SHP77 treated with DMSO at 0.1 percent for 48 hours (cell line): ENCODE measurements at places on chromosomes 1 and 21.

GRCh38 chr1:28359592-28360239, 9.8 kb upstream of the PHACTR4 start:
- peak; percentile 41 for DNase-seq

- no peak for DNase-seq
These were observed 114.3 kb upstream of the GRIK3 start for GRCh38 chr1:37148663-37149062.

DNA sequence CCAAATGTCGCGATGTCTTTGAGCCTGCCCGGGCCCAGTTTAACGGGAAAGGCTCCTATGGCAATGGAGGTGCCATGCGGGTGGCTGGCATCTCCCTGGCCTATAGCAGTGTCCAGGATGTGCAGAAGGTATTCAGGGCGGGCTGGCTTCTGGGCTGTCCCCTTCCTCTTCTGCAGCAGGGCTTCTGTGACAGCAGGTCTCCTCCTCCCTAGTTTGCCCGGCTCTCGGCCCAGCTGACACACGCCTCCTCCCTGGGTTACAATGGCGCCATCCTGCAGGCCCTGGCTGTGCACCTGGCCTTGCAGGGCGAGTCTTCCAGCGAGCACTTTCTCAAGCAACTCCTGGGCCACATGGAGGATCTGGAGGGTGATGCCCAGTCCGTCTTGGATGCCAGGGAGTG, 3.0 kb downstream of the ADPRS start:
- DNase-seq: no peak

DNA sequence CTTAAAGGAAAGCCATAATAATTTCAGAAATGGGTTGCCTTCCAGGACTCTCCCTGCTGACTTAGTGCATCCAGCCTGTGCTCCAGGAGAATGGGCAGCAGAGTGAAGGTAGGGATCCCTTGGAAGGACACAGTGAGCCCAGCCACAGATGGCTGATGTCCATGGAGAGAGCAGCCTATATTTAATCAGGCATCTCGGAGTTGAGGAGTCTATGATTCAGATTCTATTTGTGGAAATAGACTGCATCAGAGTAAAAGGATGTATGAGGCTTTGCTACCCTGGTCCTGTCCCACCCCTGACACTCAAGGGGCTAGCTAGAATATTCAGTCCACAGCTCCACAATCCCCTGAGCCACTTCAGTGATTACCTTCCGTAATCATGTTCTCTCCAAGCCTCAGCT, 43.8 kb upstream of the PBX1 start:
- DNase-seq: no peak

DNA sequence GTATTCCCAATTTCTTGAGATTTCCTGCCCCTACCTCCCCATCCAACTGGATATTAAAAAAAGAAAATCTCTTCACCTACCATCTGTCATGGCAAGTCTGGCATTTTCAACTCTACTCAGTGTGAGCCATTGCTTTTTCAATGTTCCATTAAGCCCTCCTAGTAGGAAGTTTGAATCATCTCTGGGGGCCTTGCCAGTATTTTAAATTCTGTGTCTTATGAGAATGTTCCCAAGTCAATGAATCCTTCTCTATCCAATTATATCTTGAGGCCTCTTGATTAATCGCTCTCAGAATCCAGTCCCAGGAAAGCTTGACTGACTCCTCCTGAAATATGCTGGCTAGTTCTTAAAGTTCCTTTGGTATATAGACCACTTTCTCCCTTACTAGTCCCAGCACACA, 91.5 kb downstream of the NGF start:
- no peak for DNase-seq

- DNase-seq: no peak
These were observed 38.7 kb upstream of the BECN2 start for GRCh38 chr1:241918879-241919278.

DNA sequence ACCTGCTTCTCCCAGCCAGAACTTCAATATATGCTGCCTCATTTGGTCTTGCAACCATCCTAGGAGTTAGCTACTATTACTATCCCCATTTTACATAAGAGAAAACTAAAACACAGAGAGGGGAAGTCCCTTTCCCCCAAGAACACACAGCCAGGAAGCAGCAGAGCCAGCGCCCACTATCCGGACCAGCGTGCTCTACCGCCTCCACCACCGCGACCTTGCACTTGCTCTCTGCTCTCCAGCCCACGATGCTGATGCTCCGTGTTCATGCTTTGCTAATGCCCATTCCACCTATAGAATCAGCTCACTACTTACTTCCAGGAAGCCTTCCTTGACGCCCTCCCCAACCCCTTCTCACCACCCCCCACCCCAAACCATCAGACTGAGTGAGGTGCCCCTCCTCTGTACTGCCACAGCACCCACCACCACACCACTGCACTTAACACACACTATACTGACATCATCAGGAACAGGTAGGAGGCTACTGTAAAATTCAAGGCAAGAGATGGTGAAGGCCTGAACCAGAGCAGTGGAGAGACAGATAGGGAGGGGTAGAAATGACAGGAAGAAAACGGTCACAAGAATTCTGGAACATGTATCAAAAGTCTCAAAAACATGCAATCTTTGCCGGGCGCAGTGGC, 9.4 kb downstream of the TMEM53 start:
- DNase-seq: no peak

DNA sequence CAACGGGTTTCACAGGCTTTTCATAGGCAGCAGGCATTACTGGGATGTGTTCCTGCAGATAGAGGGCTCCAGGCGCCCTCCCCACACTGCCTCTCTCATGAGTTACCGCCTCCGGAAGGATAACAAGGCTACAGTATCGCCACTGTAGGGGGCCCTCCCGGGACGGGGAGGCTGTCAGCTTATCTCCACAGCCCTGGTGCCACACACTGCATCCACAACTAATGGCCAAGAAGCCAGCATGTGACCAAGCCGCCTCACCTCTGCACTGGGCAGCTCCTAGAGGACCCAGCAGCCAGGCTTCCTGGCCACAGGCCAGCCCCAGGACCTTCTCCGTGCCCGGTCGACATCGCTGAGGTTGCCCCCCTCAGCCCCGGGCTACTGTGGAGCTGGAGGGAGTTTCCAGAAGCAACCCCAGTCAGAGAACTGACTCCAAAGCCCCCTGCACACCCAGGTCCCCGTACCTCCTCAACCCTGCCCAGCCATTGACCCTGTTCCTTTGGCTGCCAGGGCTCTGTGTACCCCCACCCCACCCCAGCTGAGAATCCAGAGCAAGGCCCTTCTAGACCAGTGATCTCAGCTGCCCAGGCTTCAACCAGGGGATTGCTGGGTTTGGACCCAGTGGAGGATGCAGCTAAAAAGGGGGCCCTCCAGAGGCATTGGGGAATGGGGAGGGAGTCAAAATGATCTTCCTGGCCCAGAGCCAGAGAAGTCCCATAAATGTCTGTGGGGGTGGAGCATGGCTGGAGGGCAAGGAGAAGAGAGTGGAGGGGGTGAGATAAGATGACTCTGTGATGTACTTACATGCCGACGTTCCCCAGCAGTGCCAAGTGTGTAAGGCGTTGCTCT, 45.0 kb downstream of the NEK2 start:
- no peak for DNase-seq

- DNase-seq: no peak
These were observed 37.0 kb downstream of the ARHGEF11 start for GRCh38 chr1:157008502-157008901.

DNA sequence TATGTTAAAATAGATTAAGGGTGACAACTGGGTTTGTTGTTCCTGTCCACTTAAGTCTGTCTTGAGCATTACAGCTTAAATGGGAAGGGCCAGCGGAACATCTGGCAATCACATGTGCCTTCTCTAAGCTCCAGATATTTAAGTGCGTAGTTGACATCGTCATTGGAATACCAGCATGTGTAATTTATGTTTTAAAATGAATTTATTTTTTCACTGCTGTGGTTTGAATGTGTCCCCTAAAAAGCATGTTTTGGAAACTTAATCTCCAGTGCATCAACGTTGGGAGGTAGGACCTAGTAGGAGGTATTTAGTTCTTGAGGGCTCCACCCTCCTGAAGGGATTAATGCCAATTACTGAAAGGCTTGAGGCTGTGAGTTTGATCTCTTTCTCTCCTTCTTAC, 13.4 kb downstream of the ZCCHC17 start:
- DNase-seq: no peak

GRCh38 chr1:1763657-1764621, 14.3 kb downstream of the NADK start:
- no peak for DNase-seq

DNA sequence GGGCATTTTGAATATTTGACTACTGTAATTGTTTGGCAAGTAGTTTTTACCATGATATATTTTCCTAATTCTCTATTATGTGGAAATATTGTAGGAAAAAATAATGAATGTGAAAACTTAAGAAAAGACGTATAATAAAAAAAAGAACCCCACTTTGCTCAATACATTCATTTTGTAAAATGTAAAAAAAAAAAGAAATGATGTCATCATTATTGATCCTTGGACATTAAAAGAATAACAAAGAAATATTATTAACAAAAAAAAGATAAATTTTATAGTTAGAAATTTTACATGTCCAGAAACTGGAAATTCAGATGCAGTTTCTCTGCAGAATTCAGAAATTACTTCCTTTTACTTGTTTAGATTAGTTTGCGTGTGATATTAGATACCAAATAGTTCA, 5.2 kb downstream of the GIPC2 start:
- no peak for DNase-seq

DNA sequence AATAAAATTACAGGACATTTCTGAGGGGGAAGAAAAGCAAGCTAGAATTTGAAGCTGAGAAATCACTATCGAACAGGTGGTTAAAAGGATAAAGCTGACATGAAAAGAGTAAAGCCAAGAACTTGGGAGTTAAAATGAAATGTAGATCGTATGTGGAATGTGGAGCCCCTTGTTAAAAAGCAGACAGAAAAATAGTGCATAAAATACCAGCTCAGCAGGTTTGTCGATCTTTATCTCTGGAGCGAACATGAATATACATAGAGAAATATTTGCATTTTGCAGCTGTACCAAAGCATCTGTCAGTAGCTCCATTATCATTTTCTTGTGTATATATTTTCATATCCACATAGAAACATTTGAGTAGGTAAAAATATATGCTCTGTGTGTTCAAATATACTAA, 73.6 kb upstream of the CDC42BPA start:
- no peak for DNase-seq

DNA sequence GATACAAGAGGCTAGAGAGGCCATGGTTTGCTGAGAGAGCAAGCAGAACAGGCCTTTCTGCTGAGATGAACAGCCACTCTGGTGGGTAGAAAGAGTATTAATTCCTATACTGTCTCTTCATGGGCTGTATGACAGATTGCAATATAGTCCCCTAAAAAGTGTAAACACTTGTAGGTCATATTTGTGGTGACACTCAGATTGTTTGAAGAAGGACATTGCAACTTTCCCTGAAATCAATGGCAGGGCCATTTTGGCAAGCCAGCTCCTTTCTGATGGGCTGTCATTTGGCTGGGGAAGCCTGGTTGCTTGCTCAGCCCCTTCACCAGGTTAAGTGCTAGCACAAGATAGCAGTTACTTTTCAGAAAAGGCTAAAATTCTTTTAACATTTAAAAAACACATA, 27.5 kb downstream of the RAB4A start:
- DNase-seq: no peak

DNA sequence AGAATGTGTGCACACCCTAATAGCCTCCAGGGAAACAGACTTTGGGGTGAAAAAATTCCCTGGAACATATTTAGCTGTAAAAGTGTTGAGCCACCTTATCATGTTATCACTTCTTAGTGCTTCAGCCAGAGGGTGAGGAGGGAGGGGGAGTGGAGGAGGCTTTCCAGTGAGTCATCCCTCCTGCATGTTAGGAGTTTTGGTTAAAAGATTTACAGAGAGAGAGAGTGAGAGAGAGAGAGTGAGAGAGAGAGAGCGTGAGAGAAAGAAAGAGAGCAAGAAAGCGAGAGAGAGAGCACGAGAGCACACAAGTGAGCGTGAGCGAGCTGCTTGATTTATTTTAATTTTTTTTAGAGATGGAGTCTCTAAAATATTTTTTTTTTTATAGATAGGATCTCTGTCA, 13.5 kb upstream of the CACNA1E start:
- DNase-seq: no peak

- DNase-seq: no peak
These were observed 207.5 kb downstream of the KCNT2 start for GRCh38 chr1:196400478-196401451.
